Activated CD4-positive, alpha-beta T cell treated with anti-CD3 and anti-CD28 coated beads for 36 hours (primary cell): ENCODE measurements at places on chromosomes 4 and X. TPM values are rescaled to one million over a fixed set of nuclear protein-coding genes. Genes with fewer than 3 reads are reported as not detected.

DNA sequence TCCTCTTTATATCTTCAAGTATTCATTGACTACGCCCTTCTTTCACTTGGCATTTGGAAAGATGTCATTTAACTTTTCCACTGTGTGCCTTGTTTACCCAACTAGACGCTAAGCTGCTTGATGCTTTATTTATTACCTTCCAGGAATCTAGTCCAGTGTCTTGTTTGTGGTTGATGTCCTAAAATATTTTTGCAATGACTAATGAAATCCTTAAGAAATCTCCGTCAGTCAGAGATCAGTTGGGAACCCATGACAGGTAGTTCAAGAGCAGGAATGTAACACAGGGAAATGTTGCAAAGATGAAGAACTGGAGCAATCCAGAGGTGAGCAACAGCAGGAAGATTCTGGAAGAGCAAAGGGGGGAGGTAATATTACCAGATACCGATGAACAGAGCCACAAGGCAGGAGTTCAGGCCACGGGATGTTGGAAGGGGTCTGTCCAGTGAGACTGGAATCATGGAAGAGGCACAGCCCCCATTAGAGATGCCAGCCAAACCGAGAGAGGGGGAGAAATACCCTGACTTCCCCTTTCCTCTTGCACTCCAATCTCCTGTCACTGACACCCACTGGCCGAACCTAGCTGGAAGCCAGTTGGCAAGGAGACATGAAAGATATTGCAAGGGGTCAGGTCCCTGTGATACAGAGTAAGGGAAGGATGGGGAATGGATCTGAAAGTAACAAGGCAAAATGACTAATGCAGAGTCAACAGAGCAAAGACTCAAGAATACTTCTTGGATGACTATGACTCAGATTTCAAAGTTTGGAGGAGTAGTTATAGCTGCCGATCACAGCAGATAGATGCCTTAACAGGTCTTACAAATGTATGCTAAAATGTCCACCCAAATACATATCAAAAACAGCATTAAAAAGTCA, 62.7 kb upstream of the PHKA2 start:
- H3K27me3 ChIP-seq: no peaks in the 10 kb centered on the region
- DNase-seq: no peak
- H3K4me3 ChIP-seq: no peak overlapping the region
- H3K4me1 ChIP-seq: no peaks in the 10 kb centered on the region
- H3K36me3 ChIP-seq: no peaks in the 10 kb centered on the region

- H3K4me1 ChIP-seq: peaks cover 2% of the 10 kb centered on the region
- H3K27ac ChIP-seq: no peak overlapping the region
- H3K36me3 ChIP-seq: peaks cover 20% of the 10 kb centered on the region
- H3K4me3 ChIP-seq: no peak overlapping the region
- H3K27me3 ChIP-seq: no peaks in the 10 kb centered on the region
Measured at GRCh38 chr4:56959100-56959499, 18.3 kb downstream of the NOA1 start.

GRCh38 chrX:13082206-13083065, 38.0 kb upstream of the FAM9C start:
- H3K36me3 ChIP-seq: no peaks in the 10 kb centered on the region
- peak overlapping the region; percentile 44 for H3K4me3 ChIP-seq
- peaks cover 89% of the 10 kb centered on the region for H3K4me1 ChIP-seq
- H3K27ac ChIP-seq: peak overlapping the region; percentile 88

The F9 gene
- total RNA-seq: not detected

DNA sequence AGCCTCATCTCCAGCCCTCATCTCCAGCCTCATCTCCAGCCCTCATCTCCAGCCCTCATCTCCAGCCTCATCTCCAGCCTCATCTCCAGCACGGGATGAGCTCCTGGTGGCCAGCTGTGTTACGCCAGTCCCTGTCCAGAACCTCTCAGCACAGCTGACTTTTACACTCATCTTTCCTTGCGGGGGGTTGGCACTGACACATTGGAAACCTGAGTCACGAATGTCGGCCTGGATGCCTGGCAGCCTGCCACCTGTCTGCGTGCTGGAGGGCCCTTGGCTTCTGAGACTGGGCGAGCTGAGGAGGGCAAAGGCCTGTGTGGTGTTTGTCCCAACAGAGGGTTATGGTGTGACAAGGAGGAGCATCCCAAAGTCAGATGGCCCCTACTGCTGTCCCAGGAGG, 66.1 kb upstream of the HGFAC start:
- H3K4me1 ChIP-seq: peaks cover 27% of the 10 kb centered on the region
- DNase-seq: no peak
- no peak overlapping the region for H3K27ac ChIP-seq
- peaks cover 15% of the 10 kb centered on the region for H3K27me3 ChIP-seq

GRCh38 chr4:473570-474457, 25.1 kb downstream of the ZNF721 start:
- DNase-seq: peak; percentile 96
- no peaks in the 10 kb centered on the region for H3K27me3 ChIP-seq
- H3K27ac ChIP-seq: peak overlapping the region; percentile 100

DNA sequence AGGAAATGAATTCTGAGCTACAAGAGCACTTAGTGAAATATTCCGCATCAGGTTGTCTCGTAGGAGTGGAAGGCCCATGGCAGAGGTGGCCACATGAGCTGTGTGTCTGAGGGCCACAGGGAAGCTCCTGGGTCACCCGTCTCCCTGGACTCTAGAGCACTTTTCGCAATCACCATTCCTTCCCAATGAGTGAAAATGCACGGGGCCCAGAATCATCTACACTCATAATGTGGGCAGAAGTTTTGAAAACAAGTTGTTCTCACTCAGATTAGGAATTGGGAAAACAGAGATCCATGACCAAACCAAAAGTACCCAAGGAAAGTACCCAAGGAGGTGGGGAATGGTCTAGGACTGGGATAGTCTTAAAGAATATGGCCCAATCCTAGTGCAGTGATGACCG, 94.4 kb downstream of the SCD5 start:
- H3K4me3 ChIP-seq: no peak overlapping the region
- no peaks in the 10 kb centered on the region for H3K4me1 ChIP-seq
- no peak overlapping the region for H3K27ac ChIP-seq
- H3K27me3 ChIP-seq: no peaks in the 10 kb centered on the region
- H3K36me3 ChIP-seq: no peaks in the 10 kb centered on the region

- peaks cover 8% of the 10 kb centered on the region for H3K27me3 ChIP-seq
- H3K4me3 ChIP-seq: no peak overlapping the region
- no peak for DNase-seq
- peaks cover 7% of the 10 kb centered on the region for H3K4me1 ChIP-seq
Measured at GRCh38 chr4:184147858-184148737, 69.6 kb downstream of the ENPP6 start.

GRCh38 chr4:100935090-100935489, 412.2 kb downstream of the PPP3CA start:
- H3K27me3 ChIP-seq: peaks cover 2% of the 10 kb centered on the region
- peaks cover 10% of the 10 kb centered on the region for H3K4me1 ChIP-seq
- DNase-seq: no peak
- no peak overlapping the region for H3K27ac ChIP-seq
- H3K36me3 ChIP-seq: no peaks in the 10 kb centered on the region

DNA sequence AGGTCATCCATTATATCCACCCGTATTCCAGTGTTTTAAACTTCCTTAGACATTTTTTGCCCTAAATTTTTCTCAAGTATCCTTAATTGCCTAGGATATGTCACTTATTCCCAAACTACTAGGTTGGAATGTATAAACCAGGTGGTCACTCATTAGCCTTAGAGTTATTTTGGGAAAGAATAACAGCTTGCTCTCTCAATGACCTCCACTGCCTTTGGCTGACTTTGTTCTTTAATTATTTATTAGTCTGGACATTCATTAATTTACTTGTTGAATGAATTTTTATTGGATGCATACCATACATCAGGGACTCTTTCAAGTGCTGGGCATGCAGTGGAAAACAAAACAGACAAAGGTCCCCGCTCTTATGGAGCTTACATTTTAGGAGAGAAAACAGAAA, 609.3 kb upstream of the IGFBP7 start:
- no peak for DNase-seq
- no peak overlapping the region for H3K27ac ChIP-seq
- H3K36me3 ChIP-seq: no peaks in the 10 kb centered on the region
- no peaks in the 10 kb centered on the region for H3K27me3 ChIP-seq
- no peaks in the 10 kb centered on the region for H3K4me1 ChIP-seq
- H3K4me3 ChIP-seq: no peak overlapping the region

The SPON2 gene
- 7.5 TPM for total RNA-seq

The DGKK gene
- total RNA-seq: not detected

- H3K27me3 ChIP-seq: no peaks in the 10 kb centered on the region
- no peak for DNase-seq
- no peak overlapping the region for H3K4me3 ChIP-seq
- peaks cover 6% of the 10 kb centered on the region for H3K4me1 ChIP-seq
Measured at GRCh38 chrX:30904632-30905031, 15.6 kb upstream of the TAB3 start.

DNA sequence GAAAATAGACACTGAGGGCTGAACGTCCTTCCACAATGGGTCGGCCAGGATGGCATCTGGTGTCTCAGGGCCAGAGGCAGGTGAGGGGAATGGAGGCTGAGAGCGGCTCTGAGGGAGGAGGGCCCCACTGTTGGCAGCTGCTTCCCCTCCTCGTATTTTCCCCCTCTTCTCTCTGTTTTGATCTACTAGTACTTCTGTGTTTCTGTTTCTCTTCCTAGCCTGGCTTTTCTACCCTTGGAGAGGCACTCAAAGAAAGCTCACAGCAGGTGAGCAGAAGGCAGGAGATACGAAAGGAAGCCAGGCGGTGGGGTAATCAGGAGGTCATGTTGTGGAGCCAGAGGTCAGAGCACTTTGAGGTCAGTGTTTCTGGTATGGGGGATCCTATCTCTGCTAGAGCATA, 151.8 kb upstream of the GATB start:
- no peaks in the 10 kb centered on the region for H3K36me3 ChIP-seq
- H3K4me3 ChIP-seq: no peak overlapping the region
- no peaks in the 10 kb centered on the region for H3K4me1 ChIP-seq
- DNase-seq: no peak

DNA sequence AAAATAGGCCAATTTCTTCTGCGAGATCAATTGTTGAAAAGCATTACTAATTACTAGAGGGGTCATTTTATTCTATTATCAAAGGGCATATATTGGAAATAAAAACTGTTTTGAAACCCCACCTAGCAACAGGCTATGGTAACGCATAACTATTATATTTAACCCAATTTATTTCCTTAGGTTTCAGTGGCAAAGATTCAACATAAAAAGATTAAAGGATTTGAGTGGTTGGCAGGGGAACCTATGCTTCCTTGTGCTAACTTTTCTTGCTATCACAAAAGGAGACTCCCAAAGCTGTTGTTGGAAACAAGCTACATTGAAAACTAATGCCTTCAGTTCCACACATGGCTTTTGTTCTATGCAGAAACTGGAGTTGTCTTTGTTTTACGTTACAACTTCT, 166.9 kb upstream of the KLF3 start:
- no peak for DNase-seq
- peaks cover 2% of the 10 kb centered on the region for H3K4me1 ChIP-seq
- no peaks in the 10 kb centered on the region for H3K27me3 ChIP-seq
- H3K36me3 ChIP-seq: no peaks in the 10 kb centered on the region

DNA sequence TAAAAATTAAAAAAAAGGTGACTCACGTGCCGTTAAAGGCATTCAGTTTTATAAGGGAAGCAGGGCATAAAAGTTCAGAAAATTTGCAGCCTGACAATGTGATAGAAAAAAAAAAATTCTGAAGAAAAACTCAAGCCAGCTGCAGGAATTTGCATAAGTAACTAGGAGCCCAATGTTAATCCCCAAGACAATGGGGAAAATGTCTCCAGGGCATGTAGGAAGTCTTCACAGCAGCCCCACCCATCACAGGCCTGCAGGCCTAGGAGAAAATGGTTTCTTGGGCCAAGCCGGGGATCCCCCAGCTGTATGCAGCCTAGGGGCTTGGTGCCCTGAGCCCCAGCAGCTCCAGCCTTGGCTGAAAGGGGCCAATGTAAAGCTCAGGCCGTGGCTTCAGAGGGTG, 31.2 kb downstream of the CHM start:
- DNase-seq: no peak
- peaks cover 27% of the 10 kb centered on the region for H3K36me3 ChIP-seq
- H3K27ac ChIP-seq: no peak overlapping the region
- peaks cover 28% of the 10 kb centered on the region for H3K4me1 ChIP-seq
- no peak overlapping the region for H3K4me3 ChIP-seq
- H3K27me3 ChIP-seq: no peaks in the 10 kb centered on the region

- no peak overlapping the region for H3K27ac ChIP-seq
- DNase-seq: no peak
- no peak overlapping the region for H3K4me3 ChIP-seq
- H3K4me1 ChIP-seq: no peaks in the 10 kb centered on the region
- H3K36me3 ChIP-seq: no peaks in the 10 kb centered on the region
- H3K27me3 ChIP-seq: no peaks in the 10 kb centered on the region
Measured at GRCh38 chrX:150508451-150509367, 59.7 kb upstream of the MTM1 start.

DNA sequence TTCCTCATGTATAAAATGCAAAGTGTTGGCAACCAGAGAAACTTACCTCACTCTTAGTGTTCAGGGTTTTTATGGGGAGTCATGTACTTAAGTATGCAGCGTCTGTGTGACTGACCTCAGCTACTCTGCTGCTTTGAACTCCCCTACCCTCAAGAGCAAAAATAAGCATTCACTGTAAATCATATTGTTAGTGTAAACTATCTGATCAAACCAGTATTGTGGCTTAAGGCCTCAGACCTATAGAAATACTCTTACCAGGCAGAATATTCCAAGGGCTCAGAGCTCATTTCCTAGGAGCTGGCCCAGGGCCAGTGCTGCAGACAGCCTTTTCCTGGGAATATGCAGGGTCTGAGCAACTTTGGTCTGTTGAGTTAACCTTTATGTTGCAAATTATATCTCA, 453.1 kb downstream of the CCSER1 start:
- H3K27me3 ChIP-seq: no peaks in the 10 kb centered on the region
- no peak overlapping the region for H3K27ac ChIP-seq
- no peaks in the 10 kb centered on the region for H3K4me1 ChIP-seq
- H3K4me3 ChIP-seq: no peak overlapping the region

The ZCCHC18 gene
- 0.53 TPM for total RNA-seq

The LANCL3 gene
- total RNA-seq: 0.18 TPM

- no peaks in the 10 kb centered on the region for H3K4me1 ChIP-seq
- H3K27me3 ChIP-seq: peaks cover 2% of the 10 kb centered on the region
- H3K36me3 ChIP-seq: no peaks in the 10 kb centered on the region
- no peak overlapping the region for H3K27ac ChIP-seq
- no peak overlapping the region for H3K4me3 ChIP-seq
Measured at GRCh38 chr4:122776916-122777315, 44.4 kb downstream of the BBS12 start.

The MAOB gene
- total RNA-seq: 0.21 TPM

The TCEAL2 gene
- 0.28 TPM for total RNA-seq

The DAPP1 gene
- 25.9 TPM for total RNA-seq

The CCDC158 gene
- not detected for total RNA-seq

DNA sequence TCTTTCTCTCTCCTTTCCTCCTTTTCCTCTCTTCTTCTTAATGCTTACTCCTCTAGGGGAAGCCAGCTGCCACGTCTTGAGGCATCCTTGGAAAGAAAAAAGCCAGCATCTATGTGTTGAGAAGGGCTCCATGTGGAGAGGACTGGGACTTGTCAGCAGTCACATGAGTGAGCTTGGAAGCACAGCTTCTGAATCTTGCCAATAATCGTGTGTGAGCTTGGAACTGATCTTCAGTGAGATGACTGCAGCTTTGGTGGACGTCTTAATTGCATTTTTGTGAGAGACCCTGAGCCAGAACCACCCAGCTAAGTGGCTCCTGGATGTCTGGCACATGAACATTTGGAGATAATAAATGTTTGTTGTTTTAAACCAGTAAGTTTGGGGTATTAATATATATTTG, 371.7 kb downstream of the SLITRK2 start:
- no peak overlapping the region for H3K4me3 ChIP-seq
- H3K4me1 ChIP-seq: no peaks in the 10 kb centered on the region
- no peak for DNase-seq
- no peak overlapping the region for H3K27ac ChIP-seq
- no peaks in the 10 kb centered on the region for H3K36me3 ChIP-seq

- H3K27me3 ChIP-seq: no peaks in the 10 kb centered on the region
- DNase-seq: no peak
- H3K4me3 ChIP-seq: no peak overlapping the region
- no peaks in the 10 kb centered on the region for H3K36me3 ChIP-seq
Measured at GRCh38 chr4:138334346-138335016, 92.3 kb upstream of the SLC7A11 start.
